ENCODE measurements at places on chromosomes 7 and 10.

GRCh38 chr7:24057243-24057642 is 226.7 kb upstream of the NPY start:
- DNase-seq = no peak

DNA sequence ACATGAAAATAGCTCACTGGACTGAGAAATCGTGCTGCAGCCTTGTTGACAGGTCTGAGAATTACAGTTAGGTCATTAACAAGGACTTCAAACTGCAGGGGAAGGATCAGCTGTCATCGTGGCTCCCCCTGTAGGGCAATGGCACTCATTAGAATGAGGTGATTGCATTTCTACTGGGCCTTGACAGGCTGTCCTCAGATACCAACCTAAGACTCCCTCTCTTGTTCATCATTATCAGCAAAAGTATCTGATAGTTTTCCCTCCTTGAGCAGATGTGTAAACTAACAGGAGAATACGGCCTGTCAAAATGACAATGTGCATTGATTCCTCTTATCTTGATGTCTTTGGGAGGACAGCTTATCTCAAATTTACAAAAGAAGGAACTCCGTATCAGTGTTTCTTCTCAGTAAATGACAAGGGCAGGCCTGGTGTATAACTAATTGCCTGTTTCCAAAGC is 648.5 kb upstream of the LRRN3 start:
- DNase-seq = peak; percentile 25

- DNase-seq = no peak
Measured at GRCh38 chr10:16698461-16698860, 118.8 kb downstream of the RSU1 start.

GRCh38 chr10:100847440-100847839 is 65.3 kb upstream of the SLF2 start:
- DNase-seq = no peak

GRCh38 chr7:28626624-28627262 is 214.4 kb downstream of the CREB5 start:
- peak; percentile 68 for DNase-seq

GRCh38 chr10:58436071-58436470 is 50.9 kb downstream of the TFAM start:
- DNase-seq = peak; percentile 24

DNA sequence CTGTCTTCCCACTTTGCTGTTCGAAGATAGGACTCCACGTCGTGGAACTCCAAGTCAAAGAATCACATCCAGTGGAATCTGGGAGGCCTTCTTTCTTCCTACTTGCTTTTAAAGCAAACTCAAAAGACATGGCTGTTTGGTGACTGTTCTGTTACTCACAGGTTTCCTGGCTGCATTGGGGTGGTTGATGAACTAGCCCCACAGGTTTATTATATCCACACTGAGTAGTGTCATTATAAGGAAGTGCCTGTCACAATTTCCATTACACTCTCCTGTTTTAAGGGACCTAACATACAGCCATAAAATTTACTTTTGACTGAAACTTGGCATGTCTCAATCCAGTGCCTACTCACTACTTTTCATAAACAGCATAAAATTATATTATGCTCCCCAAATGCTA is 287.3 kb upstream of the SP4 start:
- DNase-seq = no peak

GRCh38 chr7:146129296-146129695 is 12.7 kb downstream of the CNTNAP2 start:
- DNase-seq = no peak

Measured in NCI-H510A treated with DMSO at 0.1 percent for 48 hours (cell line).